ENCODE measurements at places on chromosomes 7 and 10.

DNA sequence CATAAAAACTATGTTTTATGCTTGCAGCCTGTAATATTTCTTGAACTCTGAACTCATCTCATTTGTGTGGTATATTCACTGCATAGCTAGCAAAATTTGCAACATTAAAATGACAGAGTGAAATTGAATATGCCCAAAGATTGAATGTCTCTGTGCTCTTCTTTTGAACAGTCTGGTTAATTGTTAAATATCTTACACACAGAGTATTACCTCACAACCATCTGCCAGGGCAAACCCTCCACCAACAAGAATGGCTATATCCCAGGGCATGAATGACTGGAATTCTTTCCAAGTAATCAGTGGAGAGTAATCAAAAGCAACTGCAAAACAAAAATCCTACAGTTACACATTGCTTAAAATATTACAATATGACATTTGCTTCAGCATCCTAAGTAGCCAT lies 76.9 kb downstream of the SLC13A1 start:
- DNase-seq = no peak

DNA sequence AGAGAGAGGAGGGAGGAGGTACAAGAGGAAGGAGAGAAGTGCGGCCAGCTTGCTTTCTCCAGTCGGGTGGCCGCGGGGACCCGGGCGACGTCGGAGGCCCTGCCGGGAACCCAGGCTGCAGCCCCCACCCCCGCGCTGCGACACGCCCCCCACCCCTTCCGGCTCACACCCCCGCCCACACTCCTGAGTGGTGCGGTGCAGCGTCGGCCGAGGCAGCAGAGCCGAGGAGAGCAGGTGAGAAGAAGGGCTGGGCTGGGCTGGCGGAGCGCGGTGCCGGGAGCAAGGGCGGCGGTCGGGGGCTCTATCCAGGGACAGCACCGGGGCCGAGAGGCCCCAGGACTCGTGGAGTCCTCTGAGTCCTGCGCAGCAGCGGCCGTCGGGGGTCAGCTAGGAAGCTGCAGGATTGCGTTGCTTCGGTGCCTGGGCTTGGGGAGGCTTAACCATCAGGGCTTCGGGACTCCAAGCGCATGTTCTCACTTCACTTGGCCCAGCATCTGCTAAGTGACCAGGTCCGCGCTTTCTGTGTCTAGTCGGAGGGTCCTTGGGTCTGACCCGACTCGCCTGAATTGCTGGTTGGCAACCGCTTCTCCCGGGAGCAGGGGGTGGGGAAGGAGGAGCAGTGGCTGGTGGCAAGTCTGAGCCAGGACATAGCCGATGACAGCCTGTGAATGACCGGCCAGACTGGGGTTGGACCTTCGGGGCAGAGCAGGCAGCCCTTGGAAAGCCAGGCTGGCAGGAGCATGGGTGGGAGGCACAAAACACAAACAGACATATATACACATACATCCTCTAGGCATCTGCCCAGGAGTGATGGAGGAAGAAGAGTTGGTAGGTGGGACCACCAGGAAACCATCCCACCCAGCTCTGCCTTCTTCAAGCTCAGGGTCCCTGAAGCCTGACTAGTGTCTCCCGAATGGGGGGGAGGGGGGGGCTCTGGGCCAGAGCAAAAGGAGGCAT lies 683 bp downstream of the CHAT start:
- DNase-seq = no peak

DNA sequence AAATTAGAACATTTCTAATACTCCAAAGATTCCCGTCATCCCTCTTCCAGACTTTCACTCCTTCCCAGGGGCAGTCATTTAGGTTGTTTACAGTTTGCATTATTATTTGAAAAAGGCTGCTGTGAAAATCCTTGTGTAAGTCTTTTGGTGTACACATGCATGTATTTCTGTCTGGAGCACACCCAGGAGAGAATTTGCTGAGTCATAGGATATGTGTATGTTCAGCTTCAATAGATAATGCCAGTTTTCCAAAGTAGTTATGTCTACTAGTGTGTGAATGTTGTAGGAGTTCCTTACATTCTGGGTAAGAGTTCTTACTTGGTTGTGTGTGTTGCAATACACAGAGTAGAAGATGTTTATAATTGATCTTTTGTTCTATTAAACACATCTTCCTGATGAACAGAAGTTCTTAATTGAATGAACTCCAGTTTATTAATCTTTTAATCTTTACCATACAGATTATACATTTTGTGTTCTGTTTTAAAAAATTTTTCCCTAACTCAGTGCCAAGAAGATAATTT lies 25.3 kb downstream of the CROT start:
- no peak for DNase-seq

GRCh38 chr10:110357252-110357780 lies 52.6 kb upstream of the SMNDC1 start:
- no peak for DNase-seq

GRCh38 chr7:78620920-78621319 lies 822.3 kb downstream of the PHTF2 start:
- no peak for DNase-seq

DNA sequence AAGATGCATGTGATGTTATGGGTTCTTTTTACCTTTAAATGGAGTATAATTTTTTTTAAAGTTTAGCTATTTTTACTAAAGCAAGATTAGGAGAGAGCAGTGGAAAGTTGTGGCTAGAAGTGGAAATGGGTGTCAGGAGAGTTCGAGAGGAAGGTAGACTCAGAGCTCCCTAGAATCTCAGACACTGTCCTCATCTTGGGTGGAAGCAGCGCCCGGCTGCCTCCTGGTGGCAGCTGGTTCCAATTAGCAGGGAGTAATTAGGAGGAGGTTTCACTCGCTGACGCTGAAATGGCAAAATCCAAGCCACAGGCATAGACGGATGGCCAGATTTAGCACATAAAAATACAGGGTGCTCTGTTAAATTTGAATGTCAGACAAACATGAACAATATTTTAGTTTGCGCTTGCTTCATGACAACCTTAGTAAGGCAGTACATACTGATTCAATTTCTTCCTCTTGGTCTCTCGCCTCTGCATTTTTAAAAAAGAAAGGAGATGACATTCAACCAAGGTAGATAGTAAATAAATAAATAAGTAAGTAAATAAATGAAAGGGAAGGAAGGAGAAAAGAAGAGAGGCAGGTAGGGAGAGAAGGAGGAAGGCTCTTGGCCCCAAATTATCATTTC lies 58.5 kb downstream of the LGI1 start:
- DNase-seq = peak; percentile 16

- no peak for DNase-seq
These were observed 18.1 kb upstream of the SORBS1 start for GRCh38 chr10:95579292-95579691.

DNA sequence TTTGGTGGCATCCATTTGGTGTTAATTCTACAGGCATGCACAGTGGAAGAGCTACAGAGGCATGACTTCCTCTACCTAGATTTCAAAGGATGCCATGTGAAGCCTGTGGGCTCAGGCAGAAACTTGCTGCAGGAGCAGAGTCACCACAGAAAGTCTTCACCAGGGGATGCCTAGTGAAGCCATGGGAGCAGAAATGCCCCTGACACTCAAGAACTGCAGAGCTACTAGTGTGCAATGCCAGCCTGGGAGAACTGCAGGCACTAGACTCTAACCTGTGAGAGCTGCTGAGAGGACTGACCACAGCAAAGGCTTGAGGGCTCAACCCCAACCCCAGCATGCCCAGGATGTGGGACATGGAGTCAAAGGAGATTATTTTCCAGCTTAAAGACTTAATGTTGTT lies 3.9 kb downstream of the OR9A2 start:
- DNase-seq = no peak

DNA sequence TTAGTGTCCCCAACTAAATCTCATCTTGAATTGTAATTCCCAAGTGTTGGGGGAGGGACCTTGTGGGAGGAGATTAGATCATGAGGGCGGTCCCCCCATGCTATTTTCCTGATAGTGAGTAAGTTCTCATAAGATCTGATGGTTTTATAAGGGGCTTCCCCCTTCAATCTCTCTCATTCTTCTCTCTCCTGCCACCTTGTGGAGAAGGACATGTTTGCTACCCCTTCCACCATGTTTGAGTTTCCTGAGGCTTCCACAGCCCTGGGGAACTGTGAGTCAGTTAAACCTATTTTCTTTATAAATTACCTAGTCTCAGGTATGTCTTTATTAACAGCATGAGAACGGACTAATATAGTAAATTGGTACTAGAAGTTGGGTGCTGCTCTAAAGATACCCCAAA lies 365.6 kb downstream of the ANKRD7 start:
- no peak for DNase-seq

DNA sequence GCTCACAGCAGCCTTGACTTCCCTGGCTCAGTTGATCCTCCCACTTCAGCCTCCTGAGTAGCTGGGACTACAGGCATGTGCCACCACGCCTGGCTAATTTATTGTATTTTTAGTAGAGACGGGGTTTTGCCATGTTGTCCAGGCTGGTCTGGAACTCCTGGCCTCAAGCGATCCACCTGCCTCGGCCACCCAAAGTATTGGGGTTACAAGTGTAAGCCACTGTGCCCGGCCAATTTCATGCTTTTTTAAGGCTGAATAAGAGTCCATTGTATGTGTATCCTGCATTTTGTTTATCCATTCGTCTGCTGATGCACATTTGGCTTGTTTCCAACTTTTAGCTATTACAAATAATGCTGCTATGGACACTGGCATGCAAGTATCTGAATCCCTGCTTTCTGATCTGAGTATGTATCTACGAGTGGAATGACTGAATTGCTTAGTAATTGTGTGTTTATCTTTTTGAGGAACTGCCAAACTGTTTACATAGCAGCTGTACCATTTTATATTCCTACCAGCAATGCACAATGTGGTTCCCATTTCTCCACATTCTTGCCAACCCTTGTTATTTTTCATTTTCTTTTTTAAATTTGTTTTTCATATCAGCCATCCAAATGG lies 37.3 kb upstream of the TPST1 start:
- no peak for DNase-seq

DNA sequence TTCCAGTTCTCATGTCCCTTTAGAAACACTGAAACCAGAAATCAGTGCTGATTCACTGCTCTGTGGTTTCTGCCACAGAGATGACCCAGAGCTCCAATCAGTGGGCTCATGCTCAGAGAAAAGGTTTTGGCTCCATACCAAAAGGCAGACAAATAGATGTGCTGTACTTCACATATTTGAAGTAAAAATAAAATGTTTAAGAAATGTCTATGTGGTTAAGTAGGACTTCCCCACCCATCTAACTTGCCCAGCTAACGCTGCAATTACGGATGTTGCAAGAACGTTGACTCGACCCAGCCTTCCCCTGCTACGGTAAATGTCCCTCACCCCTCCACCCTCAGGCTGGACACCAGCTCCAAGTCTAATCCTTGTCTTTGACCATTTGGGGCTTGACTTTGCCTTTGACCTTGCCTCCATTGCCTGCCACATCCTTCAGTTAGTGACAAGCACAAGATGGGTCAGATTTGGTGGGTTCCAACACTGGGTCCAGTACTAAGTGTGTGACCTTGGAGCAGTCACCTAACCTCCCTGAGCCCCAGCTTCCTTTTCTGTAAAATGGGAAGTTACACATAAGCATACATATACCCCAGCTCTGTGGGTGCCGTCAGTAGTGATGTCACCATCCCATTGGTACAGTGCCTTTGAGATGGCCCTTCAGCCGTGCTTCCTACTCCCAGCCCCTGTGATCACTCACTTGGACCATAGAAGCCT lies 95.8 kb downstream of the CHST15 start:
- no peak for DNase-seq

GRCh38 chr10:43417950-43418768 lies 9.2 kb upstream of the HNRNPF start:
- no peak for DNase-seq

DNA sequence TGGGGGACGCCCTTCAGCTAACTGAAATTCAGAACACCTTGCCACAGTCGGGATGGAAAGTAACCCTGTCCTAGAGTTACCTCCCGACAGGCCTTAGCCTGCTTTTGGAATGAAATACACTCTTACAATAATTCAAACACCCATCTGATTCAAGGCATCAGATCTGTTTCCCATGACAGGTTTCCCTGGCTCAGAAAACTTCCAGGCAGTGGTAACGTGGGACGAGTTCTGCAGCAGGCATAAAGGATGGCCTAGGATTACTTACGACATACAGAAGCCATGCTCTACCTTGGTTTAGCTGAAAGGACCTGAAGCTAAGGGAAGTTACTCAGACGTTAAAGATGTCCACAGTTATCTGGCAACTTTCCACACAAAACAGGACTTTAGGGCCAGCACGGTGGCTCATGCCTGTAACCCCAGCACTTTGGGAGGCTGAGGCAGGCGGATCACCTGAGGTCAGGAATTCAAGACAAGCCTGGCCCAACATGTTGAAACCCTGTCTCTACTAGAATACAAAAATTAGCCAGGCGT lies 5.0 kb downstream of the PAXIP1 start:
- DNase-seq = no peak
